NCI-H187 (cell line): ENCODE measurements at places on chromosomes 16 and 17.

- DNase-seq = no peak
Measured at GRCh38 chr16:86224629-86225028, 285.7 kb upstream of the FOXF1 start.

DNA sequence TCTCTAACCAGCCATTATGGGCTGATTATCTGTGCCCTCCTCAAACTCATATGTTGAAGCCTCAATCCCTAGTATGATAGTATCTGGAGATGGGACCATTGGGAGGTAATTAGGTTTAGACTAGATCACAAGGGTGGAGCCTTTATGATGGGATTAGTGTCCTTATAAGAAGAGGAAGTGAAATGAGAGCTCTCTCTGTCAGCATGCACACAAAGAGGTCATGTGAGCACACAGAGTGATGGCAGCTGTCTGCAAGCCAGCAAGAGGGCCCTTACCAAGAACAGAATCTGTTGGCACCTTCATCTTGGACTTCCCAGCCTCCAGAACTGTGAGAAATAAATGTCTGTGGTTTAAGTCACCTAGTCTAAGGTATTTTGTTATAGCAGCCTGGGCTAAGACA is 101.9 kb downstream of the PCTP start:
- DNase-seq = no peak

DNA sequence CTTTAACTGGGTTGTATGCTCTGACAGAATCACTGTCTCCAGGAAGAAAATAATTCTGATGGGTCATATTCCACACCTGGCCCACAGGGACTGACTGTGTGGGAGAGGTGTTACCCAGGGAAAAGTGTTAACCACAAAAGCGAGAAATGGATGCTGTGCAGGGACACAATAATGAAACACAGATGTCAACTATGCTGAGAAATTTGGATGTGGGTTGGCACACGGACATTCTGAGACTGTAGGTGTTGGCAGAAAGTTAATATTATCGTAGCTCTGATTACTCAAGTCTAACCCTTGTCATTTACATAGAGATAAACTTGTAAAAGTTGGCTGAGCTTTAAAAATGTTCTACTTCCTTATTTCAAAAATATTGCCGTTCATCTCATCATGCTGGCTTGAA is 19.6 kb downstream of the TMC5 start:
- DNase-seq = no peak

DNA sequence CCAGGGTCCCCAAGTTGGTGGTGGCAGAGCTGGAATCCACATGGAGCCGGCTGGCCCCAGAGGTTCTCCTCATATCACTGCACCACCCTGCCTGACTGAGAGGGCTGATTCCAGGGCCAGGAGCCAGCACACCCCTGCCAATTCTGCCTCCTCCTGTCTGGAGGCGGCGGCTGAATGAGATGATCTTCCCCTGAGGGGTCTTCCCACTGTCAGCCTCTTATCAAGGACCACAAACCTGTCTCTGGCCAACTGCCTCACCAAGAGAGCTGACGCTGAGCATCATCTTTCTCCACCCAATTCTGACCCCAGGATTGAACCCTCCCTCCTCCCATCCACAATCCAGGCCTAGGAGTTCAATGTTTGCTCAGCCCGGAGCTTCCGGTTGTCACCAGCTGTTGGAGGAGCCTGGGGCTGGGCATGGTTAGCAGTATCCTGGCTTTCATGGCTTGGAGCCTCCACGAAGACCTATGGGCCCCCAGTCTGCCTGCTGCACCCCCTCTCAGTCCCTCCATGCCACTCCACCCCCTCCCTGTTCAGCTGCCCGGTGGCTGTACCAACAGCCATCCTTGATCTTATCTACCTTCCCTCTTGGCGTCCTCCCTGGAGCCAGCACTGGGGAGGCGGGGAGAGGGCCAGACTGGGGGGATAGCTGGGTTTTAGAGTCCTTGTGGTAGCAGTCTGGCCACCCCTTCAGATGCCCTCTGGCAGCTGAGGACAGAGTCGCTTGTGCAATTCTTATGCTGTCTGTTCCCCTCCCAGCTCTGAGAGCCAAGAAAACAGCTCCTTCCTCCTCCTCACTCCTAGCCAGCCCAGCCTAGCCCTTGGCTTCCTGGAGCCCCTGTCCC is 25.6 kb downstream of the ABCC3 start:
- no peak for DNase-seq

DNA sequence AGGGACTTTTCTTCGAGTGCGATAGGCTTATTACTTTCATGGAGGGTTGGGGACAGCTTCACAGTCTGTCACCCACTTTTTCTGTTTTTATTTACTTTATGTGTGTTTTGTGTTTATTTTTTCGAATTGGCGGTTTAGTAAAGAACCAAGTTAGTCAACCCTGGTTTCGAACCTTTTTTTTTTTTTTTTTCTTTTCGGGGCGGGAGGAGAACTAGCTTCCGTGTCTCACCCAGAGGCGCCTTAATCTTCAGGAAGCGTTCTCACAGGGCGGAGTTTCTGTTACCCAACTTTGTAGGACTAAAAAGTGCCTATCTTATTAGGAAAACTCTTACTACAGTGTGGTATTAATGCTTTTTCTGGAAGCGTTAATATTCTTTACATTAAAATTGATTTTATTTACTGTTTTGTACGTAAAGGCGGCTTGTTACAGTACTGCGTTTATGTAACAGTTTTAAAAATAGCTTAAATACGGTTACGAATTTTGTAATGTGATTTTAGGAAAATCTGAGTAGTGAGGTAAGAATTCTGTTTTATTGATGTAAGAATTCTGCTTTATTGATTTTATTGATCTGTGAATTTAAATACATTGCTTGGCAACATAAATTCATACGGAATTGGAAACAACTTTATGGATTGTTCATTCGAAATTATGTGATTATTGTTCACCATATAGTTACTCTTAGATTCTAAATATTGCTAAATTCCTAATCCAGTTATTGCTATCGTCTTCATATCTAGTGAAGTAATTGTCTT is 885 bp downstream of the ZNF207 start:
- DNase-seq = no peak

DNA sequence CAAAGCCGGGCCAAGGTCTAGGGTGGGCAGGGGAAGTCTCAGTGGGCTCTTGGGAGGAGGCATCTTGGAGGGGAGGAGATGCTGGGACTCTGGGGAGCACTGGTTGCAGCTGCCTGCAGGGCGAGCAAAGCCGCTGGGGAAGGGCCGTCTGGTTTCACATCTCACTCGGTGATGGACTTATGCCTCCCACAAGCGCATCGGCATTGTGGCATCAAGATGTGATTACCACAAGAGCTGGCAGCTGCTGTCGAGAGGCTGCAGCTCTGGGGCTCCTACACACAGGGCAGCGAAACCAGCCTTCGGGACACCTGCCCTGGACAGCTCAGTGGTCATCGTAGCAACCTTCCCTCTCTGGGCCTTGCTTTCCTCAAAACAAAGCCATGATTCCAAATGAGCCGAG is 3.1 kb upstream of the KCNJ12 start:
- no peak for DNase-seq
